ENCODE measurements at places on chromosomes 11 and 22.

DNA sequence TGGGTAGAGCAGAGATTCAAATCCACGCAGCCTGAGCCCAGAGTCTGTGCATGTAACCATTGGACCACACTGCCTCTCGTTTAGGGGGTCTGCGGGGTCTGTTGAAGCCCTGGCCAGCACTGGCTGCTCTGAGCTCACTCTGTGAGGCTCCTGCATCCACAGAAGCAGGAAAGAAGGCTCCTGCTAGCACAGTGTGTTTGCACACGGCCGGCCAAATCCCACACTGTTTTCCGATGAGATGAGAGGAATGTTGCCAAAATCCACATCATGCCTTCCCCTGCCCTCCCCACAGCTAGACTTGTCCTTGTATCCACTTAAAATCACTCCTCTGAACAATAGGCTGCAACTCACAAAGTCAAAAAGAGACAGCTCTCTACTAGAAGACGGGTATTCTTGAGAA lies 10.6 kb upstream of the SLC22A12 start:
- DNase-seq: no peak

DNA sequence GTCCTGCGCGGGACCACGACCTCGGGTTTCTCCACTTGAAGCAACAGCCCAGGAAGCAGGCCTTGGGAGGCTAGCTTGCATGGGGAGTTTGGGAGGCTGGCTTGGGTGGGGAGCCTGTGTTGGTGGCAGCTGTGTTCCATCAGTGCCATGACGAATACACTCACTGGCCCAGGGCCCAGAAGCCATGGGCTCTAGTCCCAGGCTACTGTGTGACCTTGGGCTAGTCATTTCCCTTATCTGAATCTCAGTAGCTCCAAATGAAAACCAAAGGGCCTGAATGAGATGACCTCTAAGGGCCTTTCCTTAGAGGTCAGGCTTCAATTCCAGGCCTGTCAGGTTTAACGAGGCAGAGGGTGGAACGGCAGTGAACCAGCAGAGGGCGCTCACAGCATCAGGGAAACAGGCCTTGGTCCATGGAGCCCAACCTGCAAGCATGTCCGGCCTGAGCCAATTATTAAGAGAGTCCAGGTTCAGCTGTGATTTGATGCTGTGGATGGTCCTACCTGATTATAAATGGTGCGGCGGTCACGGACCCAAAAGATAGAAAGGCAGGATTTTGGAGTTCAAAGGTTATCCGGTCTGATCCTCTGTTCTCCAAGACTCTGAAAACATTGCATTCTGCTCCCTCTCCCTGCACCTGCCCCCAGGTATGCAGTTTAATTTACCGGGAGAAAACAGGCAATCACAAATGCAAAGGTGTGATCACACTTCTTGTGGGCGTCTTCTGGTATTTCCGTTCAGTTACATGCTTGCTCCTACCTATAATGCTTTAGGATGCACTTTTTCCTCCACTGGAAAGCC lies 15.9 kb downstream of the PTPN5 start:
- peak; percentile 84 for DNase-seq

DNA sequence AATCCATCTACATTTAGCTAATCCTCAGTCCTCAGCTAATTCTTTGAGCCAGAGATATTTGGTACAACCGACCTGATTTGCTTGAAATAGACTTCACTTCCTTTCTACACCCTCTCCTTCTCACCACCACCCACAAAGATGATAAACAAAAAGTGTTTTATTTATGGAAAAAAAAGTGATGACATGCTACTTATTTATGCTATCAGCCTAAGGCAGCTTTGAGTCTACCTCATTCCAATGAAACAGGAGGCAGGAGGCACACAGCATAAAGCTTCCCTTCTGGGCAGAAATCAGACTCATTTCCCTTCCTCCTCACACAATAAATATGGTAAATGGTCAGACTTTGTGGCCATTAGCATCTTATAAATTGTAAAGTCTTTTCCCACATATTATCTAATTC lies 325.7 kb downstream of the SOX6 start:
- DNase-seq: no peak

GRCh38 chr11:102489186-102490145 lies 36.9 kb upstream of the TMEM123 start:
- DNase-seq: no peak

DNA sequence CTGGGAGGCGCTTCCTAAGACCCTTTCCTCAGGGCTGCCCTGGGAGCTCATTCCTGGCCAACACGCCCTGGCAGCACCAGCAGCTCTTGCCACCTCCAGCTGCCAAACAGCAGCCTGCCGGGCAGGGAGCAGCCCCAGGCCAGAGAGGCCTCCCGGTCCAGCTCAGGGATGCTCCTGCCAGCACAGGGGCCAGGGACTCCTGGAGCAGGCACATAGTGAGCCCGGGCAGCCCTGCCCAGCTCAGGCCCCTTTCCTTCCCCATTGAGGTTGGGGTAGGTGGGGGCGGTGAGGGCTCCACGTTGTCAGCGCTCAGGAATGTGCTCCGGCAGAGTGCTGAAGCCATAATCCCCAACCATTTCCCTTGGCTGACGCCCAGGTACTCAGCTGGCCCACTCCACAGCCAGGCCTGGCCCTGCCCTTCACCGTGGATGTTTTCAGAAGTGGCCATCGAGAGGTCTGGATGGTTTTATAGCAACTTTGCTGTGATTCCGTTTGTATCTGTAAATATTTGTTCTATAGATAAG lies 7.6 kb downstream of the SLC39A13 start:
- no peak for DNase-seq

GRCh38 chr11:66933531-66933930 lies 24.7 kb downstream of the PC start:
- no peak for DNase-seq

GRCh38 chr22:25702040-25702439 lies 39.9 kb upstream of the MYO18B start:
- no peak for DNase-seq

- DNase-seq: no peak
Measured at GRCh38 chr11:125073616-125074483, 10.7 kb downstream of the SLC37A2 start.

DNA sequence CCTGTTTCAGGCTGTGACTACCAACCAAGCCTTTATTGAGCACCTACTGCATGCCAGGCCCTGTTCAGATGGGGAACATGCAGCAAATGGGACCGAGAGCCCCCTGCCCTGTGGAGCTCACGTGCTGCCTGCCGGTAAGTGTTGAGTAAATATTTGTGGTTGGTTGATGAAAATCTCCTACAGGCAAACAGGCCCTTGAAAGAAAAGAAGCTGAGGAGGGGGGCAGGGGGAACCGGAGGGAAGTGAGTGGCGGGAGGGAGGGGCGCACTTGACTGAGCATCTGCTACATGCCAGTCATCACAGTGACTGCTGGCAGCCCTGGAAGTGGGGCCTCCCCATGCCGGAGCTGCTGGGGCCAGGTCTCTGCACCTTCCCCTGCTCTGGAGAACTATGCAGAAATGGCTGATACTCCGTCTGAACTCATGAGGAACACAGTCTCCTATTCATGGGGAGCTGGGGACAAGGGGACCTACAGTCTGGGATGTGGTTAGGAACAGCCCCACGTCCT lies 34.2 kb downstream of the MACROD1 start:
- DNase-seq: no peak

DNA sequence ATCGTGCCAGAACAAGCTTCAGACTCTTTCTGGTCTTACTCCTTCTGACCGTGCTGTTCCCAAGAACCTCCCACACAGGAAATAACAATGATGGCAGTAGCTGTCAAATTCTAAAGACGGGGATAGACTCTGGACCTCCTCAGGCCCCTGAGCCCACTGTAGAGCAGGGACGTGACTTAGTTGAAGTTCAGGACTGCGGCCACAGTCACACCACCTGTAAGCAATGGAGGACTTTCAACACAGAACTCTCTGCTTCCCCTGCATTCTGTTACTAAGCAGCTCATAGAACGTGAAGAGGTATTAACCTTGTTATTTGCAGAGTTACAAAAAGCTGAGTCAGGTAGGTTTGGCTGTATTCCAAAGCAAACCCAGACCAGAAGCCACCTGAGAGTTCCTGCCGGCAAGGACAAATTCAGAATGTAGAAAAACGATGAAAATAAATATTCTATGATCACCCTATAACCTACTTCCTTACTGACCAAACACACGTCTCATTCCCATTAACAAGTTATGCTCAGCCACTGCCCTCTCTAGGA lies 12.7 kb downstream of the TMEM45B start:
- DNase-seq: no peak

- DNase-seq: peak; percentile 54
Measured at GRCh38 chr11:68312780-68313573, 586 bp downstream of the LRP5 start.

- peak; percentile 66 for DNase-seq
Measured at GRCh38 chr11:125923012-125923579, 18.8 kb downstream of the DDX25 start.

DNA sequence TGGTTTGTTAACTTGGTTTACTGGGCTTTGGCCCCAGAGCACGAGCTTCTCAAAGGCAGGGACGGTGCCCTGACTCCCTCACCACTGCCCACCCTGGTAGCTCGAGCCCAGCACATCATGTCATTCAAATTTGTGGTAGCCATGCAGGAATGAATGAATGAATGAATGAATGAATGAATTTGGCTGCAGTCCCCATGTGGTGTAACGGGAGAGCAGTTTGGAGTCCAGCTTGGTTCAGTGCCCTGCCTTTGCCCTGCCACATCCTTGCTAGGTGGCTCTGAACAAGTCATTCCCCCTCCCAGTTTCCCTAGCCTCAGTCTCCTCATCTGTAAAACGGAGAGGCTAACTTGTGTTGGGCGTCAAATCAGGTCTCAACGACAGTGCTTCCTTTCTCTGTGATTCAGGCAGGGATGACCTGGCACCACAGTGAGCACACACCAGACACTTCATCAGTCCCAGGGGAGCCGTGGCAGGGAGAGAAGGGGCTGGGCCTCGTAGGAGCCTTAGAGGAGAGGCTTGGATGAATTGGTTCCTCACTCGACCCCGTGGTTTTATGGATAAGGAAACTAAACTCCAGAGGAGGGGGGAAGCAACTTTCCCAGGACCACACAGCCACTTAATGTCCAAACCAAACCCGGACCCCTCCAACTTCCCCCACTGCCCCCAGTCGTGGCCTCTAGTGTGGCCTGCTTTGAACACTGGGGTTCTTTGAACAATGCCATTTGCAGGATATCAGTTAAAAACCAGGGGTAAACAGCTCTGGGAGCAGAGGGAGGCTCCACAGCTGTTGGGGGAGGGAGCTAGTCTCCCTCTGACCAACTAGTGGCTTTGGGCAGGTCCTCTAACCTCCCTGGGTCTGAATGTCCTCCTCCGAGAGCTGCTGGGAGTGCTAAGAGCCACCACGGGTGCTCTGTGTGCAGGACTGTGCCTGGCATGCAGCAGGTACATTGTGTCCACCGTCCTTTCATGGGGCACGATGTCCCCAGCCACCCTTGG lies 86.2 kb downstream of the CACNA1I start:
- DNase-seq: no peak

GRCh38 chr11:125140233-125140632 lies 24.3 kb upstream of the PKNOX2 start:
- DNase-seq: no peak

DNA sequence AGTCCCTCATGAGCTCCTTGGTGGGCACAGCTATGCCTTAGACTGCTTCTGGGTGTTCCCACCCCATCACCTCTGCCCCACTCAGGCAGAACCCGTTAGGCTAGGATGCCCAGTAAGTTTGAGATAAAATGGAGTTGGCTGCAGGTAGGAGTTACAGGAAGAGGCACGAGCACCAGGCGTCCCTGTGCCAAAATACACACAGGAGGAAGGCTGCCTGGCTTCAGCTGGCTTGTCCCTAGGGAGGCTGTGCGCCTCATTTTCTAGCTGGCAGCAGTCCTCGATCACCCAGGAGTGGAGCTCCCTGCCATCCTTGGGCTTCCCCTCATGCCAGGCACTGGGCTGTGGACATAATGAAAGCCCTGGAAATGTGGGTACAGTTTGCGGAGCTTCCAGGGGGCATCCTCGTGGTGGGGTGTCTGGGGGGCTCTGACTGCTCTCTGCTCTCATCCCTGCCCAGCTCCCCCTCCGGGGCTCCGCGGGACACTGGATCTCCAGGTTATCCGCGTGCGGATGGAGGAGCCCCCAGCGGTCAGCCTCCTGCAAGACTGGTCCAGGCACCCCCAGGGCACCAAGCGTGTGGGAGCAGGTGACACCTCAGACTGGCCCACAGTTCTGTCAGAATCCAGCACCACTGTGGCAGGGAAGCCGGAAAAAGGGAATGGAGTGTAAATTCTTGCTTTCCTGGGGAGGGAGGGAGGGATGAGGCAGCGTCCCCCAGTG lies 12.3 kb upstream of the MARK2 start:
- no peak for DNase-seq

- DNase-seq: no peak
Measured at GRCh38 chr22:24565077-24565476, 9.3 kb downstream of the SNRPD3 start.

DNA sequence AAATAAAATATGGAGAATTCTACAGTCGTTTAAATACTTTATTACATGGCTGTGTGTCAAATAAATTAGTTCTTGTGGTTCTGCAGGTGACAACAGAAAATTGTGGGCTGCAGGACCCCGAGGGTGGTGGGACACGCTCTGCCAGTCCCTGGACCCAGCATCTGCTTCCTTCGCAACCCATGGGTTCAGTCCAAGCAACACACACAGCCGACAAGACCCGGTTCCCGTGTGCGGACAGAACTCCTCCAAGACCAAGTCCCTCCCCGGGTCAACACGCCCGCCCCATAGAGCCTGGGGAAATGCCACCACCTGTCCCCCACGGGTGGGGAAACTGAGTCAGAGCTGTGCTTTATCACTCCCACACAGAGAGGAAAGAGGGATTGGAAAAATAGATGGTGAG lies 238.9 kb downstream of the BRD1 start:
- no peak for DNase-seq

DNA sequence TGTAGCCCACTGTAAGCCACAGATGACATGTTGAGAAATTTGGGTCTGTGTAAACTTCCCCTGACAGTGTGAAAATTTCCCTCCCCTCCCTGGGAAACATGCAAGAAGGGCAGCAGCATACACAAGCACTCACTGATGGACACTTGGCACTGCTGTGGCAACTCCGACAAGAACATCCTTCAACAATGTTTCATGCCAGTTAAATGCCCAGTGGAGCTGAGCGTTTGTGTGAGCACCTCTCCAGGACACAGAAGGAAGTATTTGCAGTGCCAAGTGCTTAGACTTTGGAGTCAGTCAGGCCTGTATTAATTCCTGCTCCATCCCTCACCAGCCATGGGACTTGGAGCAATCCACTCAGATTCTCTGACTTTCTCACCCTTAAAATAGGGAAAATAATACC lies 17.7 kb downstream of the C11orf87 start:
- no peak for DNase-seq

All from activated T-cell treated with anti-CD3 and anti-CD28 coated beads, Interleukin-2, amount 50 U/mL, for 48 hours (primary cell).